Ovary (tissue), 10 donors: ENCODE measurements at places on chromosomes 4 and X. TPM values are rescaled to one million over a fixed set of nuclear protein-coding genes. Genes with fewer than 3 reads are reported as not detected.

NOX1 gene
- not detected for total RNA-seq

CYTL1 gene
- total RNA-seq: 2.1 TPM

DNA sequence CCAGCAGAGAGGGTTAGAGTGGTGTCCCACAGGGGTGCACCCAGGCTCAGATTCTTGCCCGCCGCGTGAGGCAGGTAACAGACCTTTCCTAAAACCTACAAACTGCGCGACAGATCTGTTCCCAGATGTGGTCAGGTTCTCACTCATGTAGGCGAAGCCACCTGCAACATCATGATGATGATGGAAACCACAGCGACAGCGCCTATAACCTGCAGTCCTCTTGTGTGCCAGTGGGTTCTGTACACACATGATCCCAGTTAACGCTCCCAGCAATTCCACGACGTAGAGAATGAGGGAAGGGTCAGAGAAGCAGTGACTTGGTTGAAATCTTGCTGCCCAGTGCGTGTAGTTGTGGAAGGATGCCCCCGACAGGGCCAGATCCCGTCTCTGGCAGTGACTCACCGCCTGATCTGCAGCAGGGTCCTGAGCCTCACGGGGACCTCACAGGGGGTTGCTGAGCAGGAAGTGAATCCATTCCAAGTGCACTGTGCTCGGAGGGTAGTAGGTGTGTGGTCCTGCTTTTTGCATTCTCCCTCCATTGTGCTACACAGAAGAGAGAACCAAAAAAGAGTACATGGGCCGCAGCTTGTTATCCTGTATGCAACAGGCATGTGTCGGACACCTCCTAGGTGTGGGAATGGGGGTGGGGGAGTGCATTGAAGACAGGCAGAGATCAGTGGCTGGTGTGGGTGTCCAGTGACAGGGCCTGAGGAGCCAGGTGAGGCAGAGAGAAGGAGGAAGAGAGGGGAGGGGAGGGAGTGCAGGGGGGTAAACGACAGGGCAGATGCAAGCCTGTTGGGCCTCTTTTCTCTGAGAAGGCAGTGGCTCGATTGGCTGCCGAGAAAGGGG lies 66.6 kb downstream of the MTMR1 start:
- DNase-seq: no peak

- DNase-seq: no peak
Observed at GRCh38 chr4:25178838-25179261, 18.6 kb upstream of the SEPSECS start.

DNA sequence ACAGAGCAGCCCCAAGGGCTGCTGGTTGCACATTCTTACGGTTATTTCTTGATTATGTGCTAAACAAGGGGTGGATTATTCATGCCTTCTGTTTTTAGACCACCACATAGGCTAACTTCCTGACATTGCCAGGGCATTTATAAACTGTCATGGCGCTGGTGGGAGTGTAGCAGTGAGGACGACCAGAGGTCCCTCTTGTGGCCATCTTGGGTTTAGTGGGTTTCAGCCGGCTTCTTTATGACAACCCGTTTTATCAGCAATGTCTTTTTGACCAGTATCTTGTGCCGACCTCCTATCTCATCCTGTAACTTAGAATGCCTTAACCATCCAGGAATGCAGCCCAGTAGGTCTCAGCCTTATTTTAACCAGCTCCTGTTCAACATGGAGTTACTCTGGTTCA lies 212.4 kb upstream of the GRID2 start:
- DNase-seq: no peak

DNA sequence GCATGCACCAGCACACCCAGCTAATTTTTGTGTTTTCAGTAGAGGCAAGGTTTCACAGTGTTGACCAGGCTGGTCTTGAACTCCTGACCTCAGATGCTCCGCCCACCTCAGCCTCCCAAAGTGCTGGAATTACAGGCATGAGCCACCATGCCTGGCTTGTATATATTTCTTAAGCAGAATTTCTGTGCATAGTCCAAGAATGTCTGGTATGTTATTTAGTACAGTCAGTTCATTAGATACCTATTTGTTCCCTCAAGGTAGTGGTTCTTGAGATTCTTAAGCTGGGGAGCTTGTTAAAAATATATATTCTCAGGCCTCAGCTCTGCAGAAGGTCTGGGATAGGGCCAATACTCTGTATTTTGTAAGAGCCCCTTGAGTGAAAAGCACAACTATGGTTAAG lies 4.6 kb upstream of the SERTM2 start:
- DNase-seq: no peak

MAGEB17 gene
- total RNA-seq: 0.17 TPM

GRCh38 chrX:134525086-134525792 lies 65.3 kb downstream of the HPRT1 start:
- DNase-seq: no peak

SPP1 gene
- 25.6 TPM for total RNA-seq

ASB9 gene
- 2.1 TPM for total RNA-seq

TREX2 gene
- 1.4 TPM for total RNA-seq

DNA sequence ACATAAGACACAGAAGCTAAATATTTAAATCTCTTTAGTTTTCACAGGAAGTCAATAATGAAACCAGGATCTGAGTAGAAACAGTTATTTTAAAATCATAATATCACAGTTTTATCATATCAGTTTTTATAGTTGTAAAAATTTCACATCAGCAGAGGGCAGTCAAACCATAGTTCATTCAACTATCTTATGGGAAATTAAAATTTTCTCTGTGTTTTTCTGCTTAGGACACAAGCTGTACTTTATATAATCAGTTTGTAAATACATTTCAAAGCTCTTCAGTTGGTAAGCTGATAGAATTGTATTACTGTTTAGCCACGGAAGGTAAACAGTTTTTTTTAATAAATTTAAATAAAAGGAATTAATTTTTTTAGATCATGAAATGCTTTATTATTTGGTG lies 204.8 kb upstream of the NUDT6 start:
- DNase-seq: no peak

CCDC110 gene
- total RNA-seq: 3.3 TPM
